ENCODE measurements at places on chromosomes 7 and 10. TPM values are rescaled to one million over a fixed set of nuclear protein-coding genes. Genes with fewer than 3 reads are reported as not detected.
A peak's percentile ranks its signal among the peaks of the same experiment; 100 is the strongest.

The MRPS33 gene
- polyA plus RNA-seq = 84.8 TPM

DNA sequence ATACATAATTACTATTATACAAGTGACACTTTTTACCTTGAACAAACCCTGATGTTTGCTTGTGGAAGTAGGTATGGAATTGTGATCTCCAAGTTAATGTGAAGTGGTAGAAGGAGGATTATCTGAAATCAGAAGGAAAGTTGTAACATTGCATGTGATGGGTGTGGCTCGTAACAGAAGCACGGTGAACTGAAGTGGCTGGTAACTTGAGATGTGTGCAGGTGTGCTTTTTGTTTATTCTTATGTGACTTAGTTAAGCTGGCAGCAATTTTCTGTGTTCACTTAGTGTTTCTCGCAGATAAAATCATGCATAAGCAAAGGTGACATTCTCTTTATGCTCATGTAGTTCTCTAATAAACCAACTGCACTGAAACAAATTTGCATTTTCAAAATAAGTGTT is 82.3 kb downstream of the ZEB1 start:
- no peak for DNase-seq

GRCh38 chr7:101549734-101550133 is 79.4 kb downstream of the MYL10 start:
- no peak for DNase-seq

GRCh38 chr7:126436213-126436868 is 816.4 kb downstream of the GRM8 start:
- no peak for DNase-seq

- peak; percentile 96 for DNase-seq
Observed at GRCh38 chr7:69598081-69598486, at the start of gene AUTS2. AUTS2 (plus strand) TSS chr7:69598475; CDS start chr7:69599654, 1,179 bp downstream.

All from cardiac muscle cell (in vitro differentiated cells and primary cell).